ENCODE measurements at places on chromosomes 1 and 21.

DNA sequence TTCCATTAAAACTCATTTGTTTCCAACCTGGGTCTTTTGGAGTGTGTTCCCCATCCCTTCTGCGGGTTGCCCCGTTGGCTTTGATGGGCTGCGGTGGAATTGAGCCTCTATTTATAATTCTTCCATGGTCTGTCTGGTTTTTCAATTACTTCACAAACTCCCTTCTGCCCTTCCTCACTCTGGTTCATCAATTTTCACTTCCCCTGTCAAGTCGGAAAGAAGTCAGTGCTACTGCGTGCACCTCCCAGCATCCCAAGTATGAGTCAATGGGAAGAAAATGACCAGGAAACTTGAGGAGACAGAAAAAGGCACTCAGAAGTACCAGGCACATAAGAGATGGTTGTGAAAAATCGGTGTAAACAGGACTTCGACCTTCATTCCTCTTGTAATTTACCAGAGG is 126.2 kb downstream of the KAZN start:
- no peak for DNase-seq

GRCh38 chr1:67441739-67442281 is 11.6 kb upstream of the SERBP1 start:
- no peak for DNase-seq

DNA sequence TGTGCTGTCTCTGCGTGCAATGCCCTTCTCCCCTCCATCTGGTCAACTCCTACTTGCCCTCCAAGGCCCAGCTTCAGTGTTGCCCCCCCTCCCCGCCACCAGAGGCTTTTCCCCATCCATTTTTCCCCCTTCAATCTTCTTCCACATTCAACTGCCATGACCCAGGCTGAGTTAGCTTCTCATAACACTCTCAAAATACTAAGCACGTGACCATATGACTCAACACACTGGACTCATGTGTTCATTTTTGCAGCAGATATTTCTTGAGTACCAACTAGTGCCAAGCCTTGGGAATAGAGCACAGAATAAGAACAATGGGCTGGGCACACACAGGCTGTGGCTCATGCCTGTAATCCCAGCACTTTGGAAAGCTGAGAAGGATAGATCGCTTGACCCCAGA is 132.1 kb downstream of the IGSF21 start:
- DNase-seq = no peak

DNA sequence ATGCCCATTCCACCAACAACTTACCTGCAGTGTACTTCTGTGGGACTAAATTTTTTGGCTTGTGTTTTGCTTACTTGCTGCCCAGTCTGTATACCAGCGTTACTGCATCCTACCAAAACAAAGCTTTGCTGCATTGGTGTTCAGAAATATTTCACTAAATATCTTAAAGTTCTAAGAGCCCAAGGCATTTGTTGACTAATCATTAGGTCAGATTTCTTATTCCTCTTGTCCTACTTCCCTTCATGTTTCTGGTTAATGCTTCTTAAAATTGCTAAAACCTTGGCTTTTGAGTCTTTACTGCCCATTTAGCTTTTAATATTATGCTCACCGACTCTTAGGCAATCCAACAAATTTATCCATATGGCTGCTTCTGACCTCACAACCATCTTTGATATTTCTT is 161.8 kb downstream of the DPYD start:
- no peak for DNase-seq

DNA sequence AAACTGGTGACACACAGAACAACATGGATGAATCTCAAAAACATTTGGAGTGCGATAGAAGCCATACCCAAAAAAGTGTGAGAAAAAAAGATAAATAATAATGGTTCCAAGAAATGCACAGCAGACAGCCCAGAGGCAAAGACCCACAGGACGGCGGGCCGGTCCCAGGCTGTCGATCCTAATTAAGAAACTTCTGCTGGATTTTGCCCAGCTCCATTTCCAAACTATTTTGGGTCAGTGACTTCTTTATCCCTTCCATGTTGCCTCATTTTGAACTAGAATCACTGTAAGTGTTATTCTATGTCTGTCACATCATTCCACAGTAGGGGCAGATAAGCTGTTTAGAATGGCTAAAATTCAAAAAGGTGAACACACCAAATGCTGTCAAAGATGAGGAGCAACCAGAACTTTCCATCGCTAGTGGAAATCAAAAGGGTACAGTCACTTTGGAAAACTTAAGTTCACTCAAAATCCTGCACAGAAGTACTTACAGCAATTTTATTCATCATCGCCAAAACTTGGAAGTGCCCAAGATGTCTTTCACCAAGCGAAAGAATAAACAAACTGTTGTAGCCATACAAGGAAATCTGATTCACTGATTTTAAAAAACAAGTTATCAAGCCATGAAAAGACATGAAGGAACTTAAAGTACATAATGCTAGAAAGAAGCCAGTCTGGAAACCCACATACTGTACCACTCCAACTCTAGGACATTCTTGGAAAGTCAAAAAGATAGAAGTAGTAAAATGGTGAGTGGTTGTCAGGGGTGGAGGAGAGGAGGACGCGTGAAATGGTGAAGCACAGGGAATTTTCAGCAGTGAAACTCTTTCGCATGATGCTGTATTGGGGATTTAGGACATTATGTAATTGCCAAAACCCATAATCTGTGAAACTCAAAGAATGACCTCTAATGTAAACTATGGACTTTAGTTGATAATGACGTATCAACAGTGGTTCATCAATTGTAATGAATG is 7.5 kb downstream of the NBPF1 start:
- DNase-seq = no peak

DNA sequence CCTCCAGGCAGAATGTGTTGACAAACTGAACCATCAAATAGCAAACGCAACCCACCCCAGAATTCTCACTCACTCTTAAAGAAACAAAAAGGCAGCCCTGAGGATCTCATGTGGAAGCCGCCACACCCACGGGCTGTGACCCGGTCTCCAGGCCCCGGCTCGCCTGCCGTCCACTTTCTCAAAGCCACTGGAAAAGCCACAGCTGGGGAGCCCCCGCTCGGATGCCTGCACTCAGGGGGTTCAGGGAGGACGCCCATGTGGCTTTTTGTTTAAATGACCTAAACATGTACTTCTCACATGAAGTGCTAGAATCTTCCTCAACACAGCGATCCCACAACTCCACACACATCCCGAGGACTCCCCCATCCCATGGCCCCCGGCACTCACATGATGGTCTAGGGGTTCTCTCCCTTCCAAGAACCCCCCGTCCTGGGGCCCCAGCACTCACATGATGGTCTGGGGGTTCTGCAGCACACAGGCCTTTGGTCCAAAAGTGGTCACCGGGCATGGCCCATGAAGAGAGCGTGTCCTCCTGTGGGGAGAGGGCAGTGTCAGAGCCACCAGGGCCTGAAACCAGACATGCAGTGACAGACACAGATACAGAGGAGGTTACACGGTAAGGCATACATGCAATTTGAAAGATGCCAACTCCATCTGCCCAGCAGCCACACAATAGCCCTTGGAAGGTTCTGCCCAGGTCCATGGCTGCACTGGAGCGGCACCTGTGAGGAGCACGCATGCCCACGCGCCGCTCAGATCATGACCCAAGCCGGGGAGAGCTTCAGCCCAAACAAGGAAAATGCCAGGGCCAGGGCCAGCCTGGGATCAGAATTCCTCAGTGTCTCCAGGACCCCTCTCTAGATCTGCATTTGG is 16.5 kb downstream of the NADK start:
- DNase-seq = no peak

GRCh38 chr1:19938472-19938871 is 15.1 kb upstream of the PLA2G2E start:
- DNase-seq = no peak

- DNase-seq = no peak
These were observed 24.3 kb upstream of the PCP4 start for GRCh38 chr21:39842741-39843459.

DNA sequence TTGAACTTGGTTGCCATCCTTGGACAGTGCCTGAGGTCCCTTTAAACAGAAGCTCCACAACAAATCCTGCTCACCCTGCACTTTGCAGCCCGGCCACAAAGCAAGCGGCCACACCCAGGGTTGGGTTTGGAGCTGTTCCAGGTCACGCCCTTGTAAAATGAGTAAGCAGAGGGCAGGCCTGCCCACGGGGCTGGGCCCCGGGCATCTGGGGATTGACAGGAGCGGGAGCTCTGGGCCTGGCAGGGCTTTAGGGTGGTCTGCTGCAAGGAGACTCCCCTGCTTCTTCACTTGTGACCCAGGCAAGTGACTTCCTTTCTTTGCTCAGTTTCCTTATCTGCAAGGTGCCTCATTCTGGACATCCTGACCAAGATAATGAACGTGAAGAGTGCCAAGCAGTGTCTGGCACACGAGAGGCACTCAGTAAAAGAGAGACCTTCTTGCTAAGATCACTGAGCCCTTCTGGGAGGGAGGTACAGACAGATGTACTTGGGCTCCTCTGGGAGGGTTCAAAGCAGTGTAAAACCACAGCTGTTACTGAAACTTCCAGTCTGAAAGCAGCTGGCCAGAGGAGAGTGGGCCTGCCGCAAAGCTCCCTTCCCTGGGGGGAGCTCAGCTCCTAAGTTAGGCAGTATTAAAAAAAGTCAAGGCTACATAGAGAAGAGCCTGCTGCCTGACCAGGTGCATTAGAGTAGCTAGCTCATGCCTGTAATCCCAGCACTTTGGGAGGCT is 2.6 kb downstream of the E2F2 start:
- DNase-seq = peak; percentile 68

DNA sequence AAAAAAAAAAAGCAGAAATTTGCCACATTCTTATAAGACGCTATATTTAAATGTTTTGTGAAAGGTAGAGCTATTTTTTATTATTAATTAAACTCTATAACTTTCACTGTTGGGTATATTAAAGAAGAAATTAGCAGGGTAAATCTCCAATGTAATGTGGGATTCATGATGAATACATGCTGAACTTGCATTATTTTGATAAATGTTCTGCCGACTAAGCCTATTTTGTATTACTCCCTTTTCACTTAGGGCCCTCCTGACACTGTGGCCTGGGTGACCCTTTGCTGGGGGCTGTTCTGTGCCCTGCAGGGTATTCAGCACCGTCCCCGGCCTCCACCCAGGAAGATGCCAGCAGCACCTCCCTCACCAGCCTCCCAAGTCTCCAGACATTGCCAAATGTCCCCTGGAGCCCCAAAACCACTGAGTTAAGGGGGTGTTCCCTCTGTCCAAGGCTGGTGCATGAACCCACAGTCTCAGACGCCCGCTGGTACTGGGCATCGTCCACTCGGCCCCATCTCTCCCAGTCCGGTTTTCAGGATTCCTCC is 22.5 kb downstream of the RSPH1 start:
- no peak for DNase-seq

GRCh38 chr21:37136744-37137143 is 63.7 kb downstream of the TTC3 start:
- DNase-seq = no peak

GRCh38 chr1:33086384-33086850 is 5.5 kb downstream of the AZIN2 start:
- no peak for DNase-seq

DNA sequence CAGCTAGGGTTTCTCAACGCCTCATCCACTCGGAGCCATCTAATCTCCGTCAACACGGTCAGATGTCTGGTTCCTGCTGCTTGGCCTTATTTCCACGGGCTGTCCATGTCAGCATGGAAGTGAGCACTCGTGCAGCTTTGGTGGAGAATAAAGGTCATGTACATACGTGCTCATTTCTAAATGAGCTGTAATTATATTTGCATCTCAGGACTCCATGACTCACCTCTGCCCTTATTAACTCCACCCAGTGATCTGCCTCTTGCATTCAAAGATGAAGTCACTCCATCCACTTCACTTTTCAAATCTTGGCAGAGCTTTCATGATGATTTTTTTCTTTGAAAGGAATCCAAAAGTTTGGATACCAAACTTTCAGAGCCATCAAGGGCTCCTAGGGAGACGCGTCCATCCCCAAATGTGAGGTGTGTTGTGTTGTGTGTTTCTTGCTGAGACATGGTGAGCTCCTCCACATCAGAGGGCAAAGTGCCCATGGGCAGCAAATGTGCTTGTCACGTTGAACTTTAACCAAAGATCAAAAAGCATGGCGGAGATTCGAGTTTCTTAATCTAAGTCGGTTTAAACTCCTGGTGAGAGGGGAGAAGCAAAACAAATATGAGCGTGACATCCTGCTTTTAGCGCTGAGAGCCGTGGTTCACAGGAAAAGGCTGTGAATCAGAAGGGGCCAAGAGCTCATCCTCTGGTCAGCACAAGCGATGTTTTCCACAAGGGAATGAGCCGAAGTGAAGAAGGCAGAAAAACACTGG is 68.6 kb upstream of the ERRFI1 start:
- no peak for DNase-seq
